ENCODE measurements at places on chromosomes 16 and 17. TPM values are rescaled to one million over a fixed set of nuclear protein-coding genes. Genes with fewer than 3 reads are reported as not detected.

GRCh38 chr17:82871056-82871775, 31.4 kb upstream of the ZNF750 start:
- peaks cover 30% of the 10 kb centered on the region for H3K4me1 ChIP-seq
- no peak overlapping the region for H3K4me3 ChIP-seq
- no peaks in the 10 kb centered on the region for H3K36me3 ChIP-seq
- H3K27me3 ChIP-seq = no peaks in the 10 kb centered on the region
- DNase-seq = no peak
- H3K27ac ChIP-seq = peak overlapping the region; percentile 71

- no peak overlapping the region for H3K4me3 ChIP-seq
- DNase-seq = no peak
- no peak overlapping the region for H3K27ac ChIP-seq
- H3K27me3 ChIP-seq = no peaks in the 10 kb centered on the region
Measured at GRCh38 chr16:20611975-20612481, 35.9 kb upstream of the ACSM2B start.

DNA sequence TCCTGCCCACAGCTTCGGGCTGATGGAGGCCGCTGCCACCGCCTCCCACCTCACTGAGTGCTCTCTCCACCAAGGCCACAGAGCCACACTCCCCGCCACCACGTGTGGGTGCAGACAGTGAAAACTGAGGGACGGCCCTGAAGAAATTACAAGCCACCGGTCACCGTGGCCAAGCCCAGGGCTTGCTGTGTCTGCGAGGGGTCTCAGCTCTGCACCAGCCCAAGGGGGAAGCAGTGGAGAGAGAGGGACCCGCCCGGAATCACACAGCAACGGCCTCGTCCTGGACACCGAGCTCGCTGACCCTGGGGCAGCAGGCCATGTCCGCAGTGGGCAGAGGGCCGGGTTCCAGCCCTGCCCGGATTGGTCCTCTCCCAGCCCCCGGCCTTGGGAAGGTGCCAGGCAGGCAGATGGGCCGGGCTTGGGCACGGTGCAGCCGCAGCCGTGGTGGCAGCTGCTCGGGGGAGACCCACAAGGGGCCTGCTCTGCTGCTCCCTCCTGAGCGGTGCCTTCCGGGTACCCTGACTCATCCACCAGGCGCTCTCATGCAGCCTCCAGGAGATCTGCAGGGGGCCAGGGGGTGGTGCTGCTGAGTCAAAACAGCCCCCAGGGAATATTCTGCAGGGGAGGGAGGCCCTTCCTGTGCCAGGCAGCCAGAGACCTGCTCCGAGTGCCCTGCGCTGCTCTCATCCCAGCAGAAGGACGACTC, 52.0 kb downstream of the CBFA2T3 start:
- no peaks in the 10 kb centered on the region for H3K36me3 ChIP-seq
- no peak overlapping the region for H3K4me3 ChIP-seq
- no peak overlapping the region for H3K27ac ChIP-seq
- no peak for DNase-seq
- H3K4me1 ChIP-seq = peaks cover 10% of the 10 kb centered on the region

DNA sequence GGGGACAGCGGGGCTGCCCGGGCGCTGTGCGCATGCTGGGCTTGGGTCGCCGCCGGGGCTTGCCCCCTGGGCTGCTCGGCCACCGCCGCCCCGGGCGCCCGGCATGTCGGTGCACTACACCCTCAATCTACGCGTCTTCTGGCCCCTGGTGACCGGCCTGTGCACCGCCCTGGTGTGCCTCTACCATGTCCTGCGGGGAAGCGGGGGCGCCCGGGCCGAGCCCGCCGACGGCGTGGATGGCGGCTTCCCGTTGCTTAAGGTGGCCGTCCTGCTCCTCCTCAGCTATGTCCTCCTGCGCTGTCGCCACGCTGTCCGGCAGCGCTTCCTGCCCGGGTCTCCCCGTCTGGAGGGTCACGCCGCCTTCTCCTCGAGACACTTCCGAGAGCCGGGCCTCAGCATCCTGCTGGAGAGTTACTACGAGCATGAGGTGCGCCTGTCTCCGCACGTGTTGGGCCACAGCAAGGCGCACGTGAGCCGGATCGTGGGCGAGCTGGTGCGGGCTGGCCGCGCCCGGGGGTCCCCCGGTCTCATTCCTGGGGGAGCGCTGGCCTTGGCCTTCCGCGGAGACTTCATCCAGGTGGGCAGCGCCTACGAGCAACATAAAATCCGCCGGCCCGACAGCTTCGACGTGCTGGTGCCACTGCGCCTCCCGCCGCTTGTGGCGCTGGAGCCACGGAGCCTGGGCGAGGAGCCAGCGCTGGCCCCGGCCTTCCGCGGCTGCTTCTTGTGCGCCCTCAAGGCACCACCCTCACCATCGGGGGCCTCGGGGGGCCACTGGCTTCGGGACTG, 789 bp downstream of the ITPRIPL2 start:
- H3K27ac ChIP-seq = peak overlapping the region; percentile 99
- no peaks in the 10 kb centered on the region for H3K36me3 ChIP-seq
- no peaks in the 10 kb centered on the region for H3K27me3 ChIP-seq

- H3K4me1 ChIP-seq = no peaks in the 10 kb centered on the region
- H3K4me3 ChIP-seq = peak within 1 kb of the TSS; percentile 100
- DNase-seq = peak; percentile 66
- H3K27me3 ChIP-seq = no peaks in the 10 kb centered on the region
Measured at GRCh38 chr17:43021741-43022512, at the start of gene VAT1. TSS of gene VAT1 (minus strand) at chr17:43022385. CDS start at chr17:43022322, 63 bp downstream.

GRCh38 chr17:78935419-78936323, 10.5 kb upstream of the TIMP2 start:
- H3K27me3 ChIP-seq = no peaks in the 10 kb centered on the region
- peak overlapping the region; percentile 95 for H3K27ac ChIP-seq
- no peak for DNase-seq
- no peaks in the 10 kb centered on the region for H3K36me3 ChIP-seq
- H3K4me3 ChIP-seq = no peak overlapping the region

DNA sequence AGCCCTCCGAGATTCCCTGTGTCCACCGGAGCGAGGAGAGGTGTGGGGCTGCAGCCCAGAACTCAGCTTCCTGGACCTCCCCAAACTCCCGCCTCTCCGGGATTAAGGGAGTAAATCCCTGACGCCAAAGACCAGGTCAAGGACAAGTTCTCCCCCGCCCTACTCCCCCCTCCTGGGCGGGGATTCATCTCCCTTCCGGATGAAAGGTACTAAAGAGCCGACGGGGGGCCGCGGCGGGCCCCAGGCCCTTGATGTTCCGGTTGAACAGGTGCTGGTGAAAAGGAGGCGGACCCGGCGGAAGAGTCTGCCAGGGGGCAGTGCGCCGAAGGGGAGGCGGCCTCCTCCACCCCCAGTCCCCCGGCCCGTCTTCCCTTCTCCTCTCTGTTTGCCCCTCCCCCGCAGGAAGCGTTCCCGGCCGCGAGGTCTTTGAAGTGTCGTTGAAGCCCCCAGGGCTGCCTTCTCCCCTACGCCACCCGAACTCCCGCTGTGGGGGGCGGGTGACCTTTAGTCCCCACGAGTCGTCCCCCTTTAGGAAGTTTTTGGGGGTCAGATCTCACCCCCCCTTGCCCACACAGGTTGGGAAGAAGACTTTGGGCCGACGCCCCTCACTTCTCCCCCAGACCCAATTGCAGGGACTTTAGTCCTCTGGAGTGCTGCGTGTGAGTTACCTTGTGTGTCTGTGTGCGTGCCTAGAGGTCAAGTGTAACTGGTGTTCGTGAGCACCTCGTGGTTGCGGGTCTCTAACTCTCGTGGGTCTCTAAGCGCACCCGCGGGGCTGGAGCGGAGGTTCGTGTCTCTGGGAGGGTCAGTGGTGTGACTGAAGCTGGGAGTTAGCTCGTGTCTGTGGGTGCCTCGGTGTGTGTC, 1.1 kb upstream of the MLLT6 start:
- H3K4me3 ChIP-seq = peak overlapping the region; percentile 81
- no peaks in the 10 kb centered on the region for H3K36me3 ChIP-seq
- peak overlapping the region; percentile 96 for H3K27ac ChIP-seq
- peaks cover 4% of the 10 kb centered on the region for H3K4me1 ChIP-seq
- DNase-seq = peak; percentile 91

- peak; percentile 30 for DNase-seq
- no peaks in the 10 kb centered on the region for H3K36me3 ChIP-seq
- H3K27me3 ChIP-seq = no peaks in the 10 kb centered on the region
- H3K27ac ChIP-seq = no peak overlapping the region
- H3K4me1 ChIP-seq = no peaks in the 10 kb centered on the region
Measured at GRCh38 chr17:80798595-80799537, 192.8 kb upstream of the CHMP6 start.

- no peaks in the 10 kb centered on the region for H3K4me1 ChIP-seq
- H3K27me3 ChIP-seq = no peaks in the 10 kb centered on the region
- H3K36me3 ChIP-seq = no peaks in the 10 kb centered on the region
- H3K4me3 ChIP-seq = peak overlapping the region; percentile 92
- H3K27ac ChIP-seq = peak overlapping the region; percentile 97
Measured at GRCh38 chr16:84117494-84117843, 727 bp upstream of the MBTPS1 start.

DNA sequence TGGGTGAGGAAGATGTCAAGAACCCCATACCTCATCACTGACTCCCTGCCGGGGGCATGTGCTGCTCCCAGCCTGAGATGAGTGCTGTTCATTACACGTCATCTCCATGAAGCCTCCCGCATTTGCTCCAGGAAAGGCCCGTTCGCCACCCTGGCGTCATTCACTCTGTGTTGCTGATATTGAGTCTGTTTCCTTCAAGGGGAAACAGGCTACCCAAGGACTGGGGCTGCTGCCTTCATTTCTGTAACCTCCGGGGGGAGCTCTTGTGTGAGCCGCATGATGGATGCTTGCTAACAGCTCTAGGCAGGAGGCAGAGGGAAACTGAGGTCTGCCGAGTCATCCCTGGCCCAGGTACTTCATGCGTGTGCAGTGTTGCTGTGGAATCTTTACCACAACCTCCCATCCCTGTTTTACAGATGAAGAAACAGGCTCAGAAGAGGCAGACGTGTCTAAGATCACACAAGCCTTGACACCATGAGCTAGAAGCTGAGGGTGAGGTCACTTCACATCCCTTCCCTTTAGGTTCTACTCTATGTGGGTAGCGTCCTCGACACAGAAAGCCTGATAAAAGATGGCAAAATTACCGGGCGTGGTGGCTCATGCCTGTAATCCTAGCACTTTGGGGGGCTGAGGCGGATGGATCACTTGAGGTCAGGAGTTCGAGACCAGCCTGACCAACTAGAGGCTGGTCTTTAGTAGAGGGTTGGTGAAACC, 3.5 kb upstream of the ARMC5 start:
- H3K27ac ChIP-seq = no peak overlapping the region
- H3K4me3 ChIP-seq = no peak overlapping the region
- DNase-seq = no peak
- H3K27me3 ChIP-seq = no peaks in the 10 kb centered on the region
- peaks cover 5% of the 10 kb centered on the region for H3K4me1 ChIP-seq
- H3K36me3 ChIP-seq = no peaks in the 10 kb centered on the region

DNA sequence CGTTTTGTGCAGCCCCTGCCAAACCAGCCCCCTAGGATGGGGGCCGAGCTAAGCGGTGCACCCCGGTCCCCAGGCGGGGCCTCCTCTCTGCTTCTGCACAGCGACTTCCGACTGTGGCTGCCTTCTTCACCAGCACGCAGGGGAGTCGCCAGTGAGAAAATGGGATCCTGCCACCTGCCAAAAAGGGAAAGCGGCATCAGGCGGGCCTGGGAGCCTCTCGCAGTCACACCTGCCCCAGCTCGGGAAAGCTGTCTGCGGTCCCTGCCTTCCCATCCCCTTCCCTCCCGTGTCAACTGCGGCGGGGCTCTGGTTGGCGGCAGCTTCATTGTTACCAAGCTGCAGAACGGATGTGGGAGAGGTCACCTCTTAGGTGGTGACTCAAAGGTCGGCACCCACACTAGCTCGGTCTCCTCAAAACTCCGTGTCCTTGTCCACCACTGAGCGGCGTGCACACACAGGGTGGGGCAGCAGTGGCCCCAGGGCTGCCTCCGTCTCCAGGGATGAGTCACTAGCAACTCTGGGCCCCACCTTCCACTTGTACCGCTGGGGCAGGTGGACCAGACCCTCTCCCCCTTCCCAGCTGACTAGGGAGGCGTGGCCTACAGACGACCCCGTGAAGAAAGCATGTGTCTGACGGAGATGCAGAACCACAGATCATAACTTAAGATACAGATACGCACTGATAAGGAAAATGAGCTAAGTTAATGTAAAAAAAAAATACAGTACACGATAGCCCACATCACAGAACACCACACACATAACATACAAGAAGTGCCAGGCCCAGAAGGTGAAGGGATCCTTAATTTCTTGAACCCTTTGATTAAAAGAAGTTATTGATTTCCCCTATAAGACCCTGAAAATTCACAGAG, 1.5 kb upstream of the PCYT2 start:
- no peaks in the 10 kb centered on the region for H3K36me3 ChIP-seq
- DNase-seq = no peak
- no peak overlapping the region for H3K27ac ChIP-seq
- no peaks in the 10 kb centered on the region for H3K27me3 ChIP-seq
- peaks cover 18% of the 10 kb centered on the region for H3K4me1 ChIP-seq
- H3K4me3 ChIP-seq = no peak overlapping the region

- peak; percentile 78 for DNase-seq
- peak overlapping the region; percentile 52 for H3K27ac ChIP-seq
- H3K36me3 ChIP-seq = no peaks in the 10 kb centered on the region
- no peaks in the 10 kb centered on the region for H3K27me3 ChIP-seq
- no peak overlapping the region for H3K4me3 ChIP-seq
Measured at GRCh38 chr16:57810197-57811031, 8.1 kb upstream of the KIFC3 start.

- DNase-seq = no peak
- H3K36me3 ChIP-seq = no peaks in the 10 kb centered on the region
- H3K27me3 ChIP-seq = peaks cover 8% of the 10 kb centered on the region
- H3K4me3 ChIP-seq = no peak overlapping the region
- peaks cover 3% of the 10 kb centered on the region for H3K4me1 ChIP-seq
- no peak overlapping the region for H3K27ac ChIP-seq
Measured at GRCh38 chr17:83121921-83122820, 42.8 kb downstream of the METRNL start.

DNA sequence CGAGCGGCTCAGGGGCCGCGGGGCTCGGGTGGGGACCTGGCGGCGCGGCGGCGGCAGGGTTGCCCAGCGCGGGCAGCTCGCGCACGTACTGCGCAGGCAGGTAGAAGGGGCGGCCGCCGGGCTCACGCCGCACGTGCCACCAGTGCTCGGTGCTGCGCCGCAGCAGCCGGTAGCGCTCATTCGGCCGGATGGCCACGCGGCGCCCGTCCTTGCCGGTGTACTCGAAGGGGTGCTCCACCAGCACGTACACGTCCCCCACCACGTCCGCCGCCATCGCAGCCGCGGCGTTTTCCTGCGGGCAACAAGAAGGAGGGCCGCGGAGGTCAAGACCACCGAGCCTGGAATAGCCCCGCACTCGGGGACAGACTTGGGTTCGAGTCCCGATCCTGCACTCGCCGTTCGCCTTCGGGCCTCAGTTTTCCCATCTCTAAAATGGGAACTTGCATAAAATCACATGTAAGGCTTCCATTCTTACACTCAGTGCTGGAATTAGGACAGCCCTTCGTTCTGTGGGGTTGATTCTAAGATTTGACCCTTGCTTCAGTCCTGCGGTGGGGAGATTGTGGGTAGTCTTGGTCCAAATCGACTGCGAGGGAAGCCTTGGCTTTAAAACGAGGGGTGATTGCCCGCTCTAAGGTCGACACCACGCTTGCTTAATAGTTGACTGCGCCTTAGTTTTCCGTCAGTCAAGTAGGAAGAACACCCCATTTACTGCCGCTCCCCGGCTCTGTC, 2.5 kb downstream of the ARHGAP27 start:
- DNase-seq = no peak
- H3K36me3 ChIP-seq = no peaks in the 10 kb centered on the region
- H3K27me3 ChIP-seq = no peaks in the 10 kb centered on the region
- H3K4me1 ChIP-seq = peaks cover 3% of the 10 kb centered on the region

The SNX20 gene
- 1.3 TPM for total RNA-seq

The TAC4 gene
- total RNA-seq = not detected

The RNF43 gene
- not detected for total RNA-seq

The KRTAP2-2 gene
- not detected for total RNA-seq

The RIPOR1 gene
- total RNA-seq = 33.4 TPM

All from breast epithelium (tissue), 4 donors.